Stimulated activated CD4-positive, alpha-beta T cell treated with anti-CD3 and anti-CD28 coated beads, Interleukin-1b, Interleukin-23, amount 100 ng/mL, for 1 hour (primary cell): ENCODE measurements at places on chromosomes 3 and 15.

GRCh38 chr3:169886671-169887070 is 16.9 kb upstream of the LRRC31 start:
- DNase-seq, result no peak

DNA sequence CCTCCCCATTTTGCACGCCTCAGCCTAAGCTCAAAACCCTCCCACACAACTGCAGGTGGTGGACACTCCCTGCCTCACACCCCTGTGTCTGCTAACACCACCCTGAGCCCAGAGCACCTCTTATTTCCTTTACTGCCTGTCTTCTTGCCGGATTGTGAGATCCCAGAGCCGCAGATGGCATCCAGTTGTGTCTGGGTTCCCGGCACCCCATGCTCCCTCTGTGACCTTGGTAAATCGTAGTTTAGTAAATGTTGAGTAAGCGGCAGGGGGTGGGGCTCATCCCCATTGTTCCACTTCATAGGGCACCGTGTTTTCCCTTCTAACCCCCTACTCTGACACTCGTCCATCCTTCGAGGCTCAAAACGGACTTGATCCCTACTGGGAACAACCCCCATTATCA is 14.9 kb downstream of the SPINT1 start:
- DNase-seq, result no peak

DNA sequence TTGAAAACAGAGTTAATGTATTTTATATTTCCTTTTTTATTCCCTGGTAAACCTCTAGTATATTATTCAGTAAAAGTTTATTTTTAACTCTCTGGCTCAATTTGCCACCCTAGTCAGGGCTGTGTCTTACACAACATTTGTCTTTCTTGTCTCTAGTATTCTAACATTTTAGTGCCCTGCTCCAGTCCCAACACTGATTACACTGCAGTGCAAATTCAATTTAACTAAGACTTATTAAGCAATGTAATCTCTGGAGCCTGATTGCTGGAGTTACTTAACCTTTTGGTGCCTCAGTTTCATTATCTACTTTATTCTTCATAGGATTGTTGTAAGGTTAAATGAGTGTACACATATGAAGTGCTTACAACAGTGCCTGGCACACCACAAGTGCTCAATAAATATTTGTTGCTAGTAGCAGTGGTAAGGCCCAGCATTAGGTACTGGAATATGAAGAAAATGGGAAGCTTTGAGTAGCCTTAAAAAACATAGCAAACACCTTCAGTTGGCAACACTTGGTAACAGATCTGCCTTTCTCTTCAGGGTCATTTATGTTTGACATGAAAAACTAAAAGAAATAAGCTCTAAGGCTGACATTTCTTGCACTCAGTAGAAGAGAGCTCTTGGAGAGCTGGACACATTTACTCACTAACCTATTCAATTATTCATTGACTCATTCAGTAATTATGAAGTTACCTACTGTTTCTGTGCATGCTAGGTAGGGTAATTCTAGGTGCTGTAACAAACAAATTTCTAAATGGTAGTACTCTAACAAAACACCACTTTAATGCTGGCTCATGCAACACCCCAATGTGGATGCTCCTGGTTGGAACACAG is 364.5 kb upstream of the EPHA3 start:
- DNase-seq, result no peak

DNA sequence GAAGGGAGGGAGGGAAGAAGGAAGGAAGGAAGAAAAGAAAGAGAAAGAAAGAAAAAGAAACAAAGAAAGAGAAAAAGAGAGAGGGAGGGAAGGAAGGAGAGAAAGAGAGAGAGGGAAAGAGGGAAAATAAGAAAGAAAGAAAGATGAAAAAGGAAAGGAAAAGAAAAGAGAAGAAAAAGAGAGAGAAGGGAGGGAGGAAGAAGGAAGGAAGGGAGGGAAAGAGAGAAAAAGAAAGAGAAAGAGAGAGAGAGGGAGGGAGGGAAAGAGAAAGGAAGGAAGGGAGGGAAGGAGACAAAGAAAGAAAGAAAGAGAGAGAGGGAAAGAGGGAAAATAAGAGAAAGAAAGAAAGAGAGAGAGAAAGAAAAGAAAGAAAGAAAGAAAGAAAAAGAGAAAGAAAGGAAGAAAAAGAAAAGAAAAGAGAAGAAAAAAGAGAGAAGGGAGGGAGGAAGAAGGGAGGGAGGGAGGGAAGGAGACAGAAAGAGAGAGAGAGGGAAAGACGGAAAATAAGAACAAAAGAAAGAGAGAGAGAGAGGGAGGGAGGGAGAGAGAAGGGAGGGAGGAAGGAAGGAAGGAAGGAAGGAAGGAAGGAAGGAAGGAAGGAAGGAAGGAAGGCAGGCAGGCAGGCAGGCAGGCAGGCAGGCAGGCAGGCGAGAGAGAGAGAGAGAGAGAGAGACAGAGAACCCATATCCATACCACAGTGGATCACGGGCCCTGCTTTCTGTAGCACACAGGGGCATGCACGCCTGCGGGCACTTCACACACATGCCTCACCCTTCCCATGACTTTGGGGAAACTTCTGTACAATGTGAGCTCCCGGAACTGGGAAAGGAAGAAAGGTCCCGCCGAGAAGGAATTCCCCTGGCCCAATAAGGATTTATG is 52.5 kb downstream of the ADCY5 start:
- DNase-seq, result no peak

GRCh38 chr3:127448671-127449070 is 141.9 kb downstream of the TPRA1 start:
- no peak for DNase-seq

- DNase-seq, result no peak
Observed at GRCh38 chr3:148190441-148190990, 507.2 kb upstream of the AGTR1 start.
